ENCODE measurements at places on chromosomes 3 and 15.

DNA sequence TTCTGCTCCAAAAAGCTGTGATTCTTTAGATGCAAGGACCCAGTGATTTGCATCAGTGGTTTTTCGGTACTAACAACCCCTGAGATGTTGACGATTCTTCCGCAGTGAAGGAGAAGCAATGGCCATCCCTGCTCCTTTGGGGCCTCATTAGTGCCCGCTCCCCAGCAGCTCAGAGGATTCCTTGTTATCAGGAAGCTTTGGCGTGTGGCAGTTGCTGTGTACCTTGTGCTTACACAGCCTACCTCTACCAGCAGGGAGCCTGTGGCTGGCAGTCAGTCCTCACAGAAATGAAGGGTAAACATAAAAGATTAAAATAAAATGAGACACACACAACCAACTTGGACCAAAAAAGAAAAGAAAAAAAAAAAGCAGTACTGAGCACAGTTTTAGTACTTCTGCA lies 55.2 kb downstream of the CNTN3 start:
- no peak for DNase-seq

- no peak for DNase-seq
Measured at GRCh38 chr15:38069511-38070011, 135.1 kb downstream of the TMCO5A start.

DNA sequence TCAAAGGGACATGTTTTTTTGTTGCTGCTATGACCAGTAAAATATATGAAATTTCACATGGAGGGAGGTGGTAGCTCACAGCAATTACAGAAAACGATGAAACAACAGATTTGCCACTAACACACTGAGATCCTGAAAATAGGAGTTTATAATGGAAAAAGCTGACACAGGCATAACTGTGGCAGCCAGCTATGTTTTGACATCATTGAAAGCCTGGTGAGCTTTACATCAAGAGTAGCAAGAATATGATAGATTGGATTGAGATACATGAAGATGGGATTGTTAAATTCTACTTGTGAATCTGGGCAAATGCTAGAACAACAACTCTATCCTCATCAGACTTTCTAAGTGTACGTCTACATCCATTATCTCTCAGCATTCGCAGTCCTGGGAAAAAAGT lies 760.7 kb downstream of the GRM7 start:
- DNase-seq = no peak

GRCh38 chr15:92676561-92676960 lies 21.0 kb upstream of the FAM174B start:
- no peak for DNase-seq

GRCh38 chr15:70503798-70504298 lies 259.5 kb downstream of the UACA start:
- DNase-seq = no peak

- DNase-seq = no peak
Measured at GRCh38 chr3:9201955-9202354, 47.5 kb downstream of the SRGAP3 start.

DNA sequence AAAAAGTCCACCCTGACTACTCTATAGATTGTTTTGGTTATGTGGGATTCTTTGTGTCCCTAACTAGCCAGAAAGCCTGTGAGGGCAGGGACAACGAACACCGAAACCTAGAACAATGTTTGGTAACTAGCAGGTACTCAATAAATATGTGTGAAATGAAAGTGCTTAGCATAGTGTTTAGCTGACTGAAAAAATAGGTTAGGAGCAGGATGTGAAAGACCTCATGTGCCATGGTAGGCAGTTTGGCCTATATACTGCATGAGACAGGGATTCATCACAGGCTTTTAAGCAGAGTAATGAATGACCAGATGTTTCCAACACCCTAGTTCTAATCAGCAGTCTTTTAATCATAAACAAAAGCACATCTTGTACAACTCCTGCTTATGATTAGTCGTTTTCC lies 64.2 kb downstream of the MYO5A start:
- no peak for DNase-seq

DNA sequence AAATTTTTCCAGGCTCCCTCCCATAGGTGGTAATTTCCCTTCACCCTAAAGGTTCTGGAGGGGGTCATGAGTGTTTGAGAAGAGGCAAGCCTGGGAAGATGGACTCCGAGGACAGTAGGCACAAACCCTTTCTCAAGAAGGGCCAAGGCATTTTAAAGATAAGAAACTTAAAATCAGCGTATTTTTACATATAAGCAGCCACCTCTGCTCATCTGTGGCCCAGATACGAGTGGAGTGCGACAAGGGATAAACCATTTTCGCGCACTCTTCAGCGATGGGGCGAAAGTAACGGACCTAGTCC lies 539 bp downstream of the RASSF1 start:
- no peak for DNase-seq

- no peak for DNase-seq
Measured at GRCh38 chr3:37742574-37743212, 119.0 kb upstream of the CTDSPL start.

- DNase-seq = no peak
Measured at GRCh38 chr3:9226326-9226725, 23.1 kb downstream of the SRGAP3 start.

GRCh38 chr3:84440291-84440690 lies 518.5 kb upstream of the CADM2 start:
- DNase-seq = no peak

- peak; percentile 69 for DNase-seq
Measured at GRCh38 chr15:91852741-91853510, 582 bp upstream of the SLCO3A1 start.

Measured in activated CD4-positive, alpha-beta T cell treated with anti-CD3 and anti-CD28 coated beads for 1 hour (primary cell).